ENCODE measurements at places on chromosomes 3 and 15.

- no peaks in the 10 kb centered on the region for H3K27me3 ChIP-seq
- H3K4me1 ChIP-seq, result no peaks in the 10 kb centered on the region
- no peaks in the 10 kb centered on the region for H3K36me3 ChIP-seq
- DNase-seq, result no peak
- H3K27ac ChIP-seq, result no peak overlapping the region
- no peak overlapping the region for H3K4me3 ChIP-seq
Observed at GRCh38 chr3:156050918-156051317, 69.5 kb upstream of the KCNAB1 start.

DNA sequence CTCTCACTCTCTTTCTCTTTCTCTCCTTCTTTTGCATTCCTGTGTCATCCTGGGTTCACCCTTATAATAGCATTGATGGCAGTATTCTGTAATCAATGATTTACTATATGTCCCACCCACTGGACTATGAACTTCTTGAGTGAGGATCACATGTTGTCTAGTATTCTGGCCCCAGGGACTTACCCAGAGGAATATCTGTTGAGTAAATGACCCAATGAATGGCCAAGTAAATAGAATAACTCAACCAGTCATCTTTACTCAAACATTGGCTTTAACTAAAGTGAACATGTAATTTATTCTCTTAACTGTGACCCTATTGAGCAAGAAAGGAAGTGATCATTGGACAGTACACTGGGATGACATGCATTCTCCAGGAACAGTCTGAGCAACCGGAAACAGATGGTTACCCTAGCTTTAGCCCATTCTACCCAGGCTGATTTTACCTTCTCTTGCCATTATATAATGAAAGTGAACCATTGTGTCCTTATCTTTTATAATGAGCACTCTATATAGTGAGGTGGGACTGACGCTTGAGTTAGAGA, 94.5 kb upstream of the SOX14 start:
- H3K4me3 ChIP-seq, result no peak overlapping the region
- no peak overlapping the region for H3K27ac ChIP-seq
- no peaks in the 10 kb centered on the region for H3K27me3 ChIP-seq

- peaks cover 95% of the 10 kb centered on the region for H3K36me3 ChIP-seq
- H3K27ac ChIP-seq, result no peak overlapping the region
- no peak for DNase-seq
- H3K27me3 ChIP-seq, result no peaks in the 10 kb centered on the region
- no peak overlapping the region for H3K4me3 ChIP-seq
- no peaks in the 10 kb centered on the region for H3K4me1 ChIP-seq
Observed at GRCh38 chr15:40743485-40743901, 11.6 kb downstream of the RMDN3 start.

DNA sequence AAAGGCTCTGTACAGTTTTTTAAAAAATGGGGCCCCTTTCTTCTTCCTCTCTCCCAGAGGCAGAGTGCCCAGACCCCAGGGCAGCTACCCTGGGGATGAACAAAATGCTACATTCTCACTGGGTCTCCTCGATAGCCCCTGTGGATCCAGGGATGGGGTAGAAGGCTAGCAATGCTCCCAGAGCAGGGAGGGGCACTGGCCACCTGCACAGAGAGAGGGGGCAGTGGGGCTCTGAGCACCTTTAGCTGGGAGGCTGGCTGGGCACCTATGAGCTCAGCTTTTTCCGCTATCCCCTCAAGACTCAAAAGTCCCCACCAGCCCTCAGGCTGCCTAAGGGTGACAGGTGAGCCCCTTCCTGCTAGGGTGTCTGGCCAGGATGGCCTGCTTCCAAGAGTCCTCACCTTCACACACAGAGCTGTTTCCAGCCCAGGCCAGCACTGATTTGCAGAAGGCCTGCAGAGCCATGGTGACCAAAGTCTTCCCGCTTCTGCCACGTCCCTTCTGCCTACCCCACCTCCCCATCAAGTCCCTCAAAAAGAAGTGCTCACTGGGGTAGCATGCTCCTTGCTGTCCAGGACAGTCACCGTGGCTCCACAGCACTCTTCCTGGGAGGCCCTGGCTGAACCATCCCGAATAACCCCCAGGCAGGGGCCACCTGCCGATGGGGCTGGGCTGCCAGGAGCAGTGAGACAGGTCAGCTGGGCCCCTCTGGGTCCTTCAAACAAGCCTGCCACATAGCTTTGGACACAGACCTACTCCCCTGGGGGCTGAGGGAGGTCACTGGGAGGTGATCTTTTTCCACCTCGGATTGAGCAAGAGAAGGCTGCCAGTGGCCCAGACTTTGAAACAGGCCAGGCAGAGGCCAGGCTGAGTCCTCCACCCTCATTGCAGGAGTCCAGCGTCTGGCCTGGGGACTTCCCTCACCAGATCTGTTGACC, 20.4 kb downstream of the BMF start:
- no peaks in the 10 kb centered on the region for H3K27me3 ChIP-seq
- H3K36me3 ChIP-seq, result peaks cover 14% of the 10 kb centered on the region
- peaks cover 94% of the 10 kb centered on the region for H3K4me1 ChIP-seq
- H3K4me3 ChIP-seq, result no peak overlapping the region
- DNase-seq, result no peak

- H3K27me3 ChIP-seq, result no peaks in the 10 kb centered on the region
- no peak overlapping the region for H3K27ac ChIP-seq
- DNase-seq, result no peak
- H3K36me3 ChIP-seq, result no peaks in the 10 kb centered on the region
Observed at GRCh38 chr3:139710212-139710611, 32.4 kb upstream of the NMNAT3 start.

DNA sequence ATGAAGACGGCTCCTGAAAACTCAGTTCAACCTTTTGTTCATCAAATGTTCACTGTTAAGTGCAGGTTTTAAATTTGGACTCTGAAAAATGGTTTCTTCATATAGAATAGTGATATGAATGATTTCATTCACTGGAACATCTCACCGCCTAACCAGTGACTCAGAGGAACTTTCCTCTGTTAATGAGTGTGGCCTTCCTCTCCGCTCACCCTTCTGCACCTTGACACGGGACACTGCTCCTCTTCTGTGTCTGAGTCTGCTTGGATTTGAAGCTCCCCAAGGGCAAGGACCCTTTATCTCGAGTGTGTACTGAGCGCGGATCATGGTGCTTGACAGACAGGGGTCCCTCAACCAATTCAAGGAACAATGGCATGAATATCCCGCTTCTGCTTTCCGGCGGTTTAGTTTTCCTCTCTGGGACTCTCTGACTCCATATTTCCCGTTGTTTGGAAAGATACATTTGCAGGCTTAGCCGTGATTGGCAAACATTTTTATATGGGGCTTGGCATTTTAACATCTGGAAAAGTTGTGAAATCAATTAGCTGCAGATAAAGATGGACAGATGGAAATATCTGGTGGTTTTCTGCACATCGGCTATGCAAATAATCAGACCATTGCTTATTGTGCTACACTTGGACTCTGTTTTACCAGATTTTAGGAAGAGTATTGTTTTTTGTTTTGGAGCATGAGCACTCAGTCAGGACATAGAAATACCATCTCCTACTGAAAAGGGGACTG, 20.9 kb downstream of the KBTBD8 start:
- DNase-seq, result no peak
- H3K4me3 ChIP-seq, result no peak overlapping the region
- no peaks in the 10 kb centered on the region for H3K27me3 ChIP-seq
- H3K36me3 ChIP-seq, result no peaks in the 10 kb centered on the region

- H3K4me3 ChIP-seq, result no peak overlapping the region
- no peaks in the 10 kb centered on the region for H3K36me3 ChIP-seq
- H3K27me3 ChIP-seq, result no peaks in the 10 kb centered on the region
- no peak for DNase-seq
Observed at GRCh38 chr15:27844018-27844666, 255.0 kb downstream of the OCA2 start.

DNA sequence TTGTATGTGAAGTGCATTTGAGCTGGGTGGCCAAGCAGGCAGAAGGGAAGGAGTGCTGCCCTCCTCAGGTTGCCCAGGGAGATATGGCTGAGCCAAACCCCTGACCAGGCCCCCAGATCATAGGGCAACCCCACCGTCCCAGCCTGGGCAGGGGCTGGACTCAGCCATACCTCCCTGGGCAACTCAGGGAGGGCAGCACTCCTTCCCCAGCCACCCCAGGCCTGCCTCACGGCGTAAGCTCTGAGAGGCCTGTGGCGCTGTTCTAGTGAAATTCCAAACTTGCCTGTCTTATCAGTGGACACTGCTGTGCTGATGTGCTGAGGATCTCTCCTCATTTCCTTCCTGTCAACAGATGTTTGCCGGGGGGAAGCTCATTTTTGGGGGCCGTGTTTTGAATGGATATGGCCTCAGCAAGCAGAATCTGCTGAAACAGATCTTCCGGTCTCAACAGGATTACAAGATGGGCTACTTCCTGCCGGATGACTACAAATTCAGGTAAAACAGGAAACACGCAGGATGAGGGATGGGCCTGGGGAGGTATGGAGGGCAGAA, 57.6 kb upstream of the FGD5 start:
- no peak for DNase-seq
- no peak overlapping the region for H3K4me3 ChIP-seq
- H3K27me3 ChIP-seq, result no peaks in the 10 kb centered on the region

- no peak overlapping the region for H3K27ac ChIP-seq
- no peaks in the 10 kb centered on the region for H3K36me3 ChIP-seq
- H3K4me3 ChIP-seq, result no peak overlapping the region
- H3K4me1 ChIP-seq, result no peaks in the 10 kb centered on the region
- DNase-seq, result no peak
- H3K27me3 ChIP-seq, result no peaks in the 10 kb centered on the region
Observed at GRCh38 chr15:25633862-25634261, 195.0 kb upstream of the UBE3A start.

GRCh38 chr3:13263770-13264467, 156.2 kb downstream of the NUP210 start:
- H3K4me1 ChIP-seq, result peaks cover 13% of the 10 kb centered on the region
- DNase-seq, result no peak
- no peaks in the 10 kb centered on the region for H3K27me3 ChIP-seq
